ENCODE measurements at places on chromosomes 4 and X. TPM values are rescaled to one million over a fixed set of nuclear protein-coding genes. Genes with fewer than 3 reads are reported as not detected.

Gene ACE2
- total RNA-seq = 52.2 TPM

- no peak for DNase-seq
Observed at GRCh38 chr4:142365391-142365790, 480.7 kb downstream of the INPP4B start.

Gene CXCL8
- total RNA-seq = 1.8 TPM

DNA sequence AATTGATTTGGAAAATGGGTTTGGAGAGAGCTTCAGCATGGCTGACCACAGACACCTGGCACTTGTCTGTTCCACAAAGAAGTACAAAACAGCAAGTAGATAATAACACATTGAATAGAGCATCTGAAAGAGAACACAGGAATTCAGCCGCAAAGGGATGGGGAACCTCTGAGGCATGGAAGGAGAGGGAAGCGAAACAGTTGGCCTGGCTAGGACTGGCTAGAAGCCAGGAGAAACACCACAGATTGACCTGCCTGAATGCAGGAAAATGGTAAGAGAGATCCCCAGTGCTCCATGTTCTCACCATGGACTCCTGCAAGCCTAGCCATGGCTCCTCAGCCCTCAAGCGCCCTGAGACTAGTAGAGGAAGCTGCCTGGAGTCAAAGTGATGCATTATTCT lies 169.7 kb upstream of the SH3RF1 start:
- DNase-seq = no peak

DNA sequence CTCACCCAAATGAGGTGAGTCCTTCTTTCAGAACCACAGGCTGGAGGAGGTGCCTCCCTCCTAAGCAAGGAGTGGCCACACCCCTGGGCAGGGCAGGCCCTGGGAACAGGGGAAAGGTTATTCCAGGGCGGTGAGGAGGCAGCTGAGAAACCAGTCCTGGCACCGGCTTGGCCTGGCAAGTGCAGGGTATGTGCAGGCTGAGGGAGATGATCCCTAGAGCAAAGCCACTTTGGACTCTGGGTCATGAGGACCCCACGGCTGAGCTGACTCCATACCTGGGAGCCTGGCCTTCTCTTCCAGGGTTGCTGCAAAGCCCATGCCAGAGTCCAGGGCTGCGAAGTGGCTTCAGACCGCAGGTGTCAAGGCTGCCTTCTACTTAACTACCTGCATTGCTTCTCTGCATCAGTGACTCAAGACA lies 49.5 kb upstream of the HELT start:
- DNase-seq = peak; percentile 89

Gene FAM9B
- total RNA-seq = not detected

DNA sequence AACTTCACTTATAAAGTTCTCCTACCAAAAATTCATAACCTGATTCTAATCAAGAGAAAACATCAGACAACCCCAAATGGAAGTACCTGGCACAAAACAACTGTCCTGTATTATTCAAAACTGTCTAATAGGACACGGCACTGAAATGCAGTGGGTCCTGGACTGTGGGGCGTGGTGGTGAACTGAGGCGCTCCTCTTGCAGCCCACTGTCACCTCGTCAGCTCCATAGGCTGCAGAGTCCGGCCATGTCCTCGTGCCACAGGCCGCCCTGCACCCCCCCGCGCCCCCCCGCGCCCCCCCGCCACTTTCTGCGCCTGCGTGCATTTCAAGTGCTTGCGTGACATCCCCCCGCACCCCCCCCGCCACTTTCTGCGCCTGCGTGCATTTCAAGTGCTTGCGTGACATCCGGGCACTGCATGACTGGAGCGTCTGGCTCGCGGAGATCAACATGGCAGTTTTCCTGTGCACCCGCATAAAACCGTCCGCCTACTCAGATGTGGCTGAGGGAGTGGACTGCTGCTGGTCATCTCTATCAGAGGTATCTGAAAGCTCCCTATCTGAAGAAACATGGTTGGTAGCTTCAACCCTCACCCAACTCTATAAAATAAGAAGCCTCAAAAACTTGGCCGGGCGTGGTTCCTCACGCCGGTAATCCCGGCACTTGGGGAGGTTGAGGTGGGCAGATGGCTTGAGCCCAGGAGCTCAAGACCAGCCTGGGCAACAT lies 28.8 kb downstream of the ATXN3L start:
- DNase-seq = no peak

GRCh38 chr4:1249731-1250526 lies 999 bp upstream of the CTBP1 start:
- DNase-seq = no peak

Gene CRLF2
- 0.18 TPM for total RNA-seq

GRCh38 chrX:41589634-41590270 lies 99.0 kb upstream of the GPR34 start:
- DNase-seq = no peak

GRCh38 chrX:124234348-124234747 lies 98.1 kb upstream of the TEX13D start:
- no peak for DNase-seq

DNA sequence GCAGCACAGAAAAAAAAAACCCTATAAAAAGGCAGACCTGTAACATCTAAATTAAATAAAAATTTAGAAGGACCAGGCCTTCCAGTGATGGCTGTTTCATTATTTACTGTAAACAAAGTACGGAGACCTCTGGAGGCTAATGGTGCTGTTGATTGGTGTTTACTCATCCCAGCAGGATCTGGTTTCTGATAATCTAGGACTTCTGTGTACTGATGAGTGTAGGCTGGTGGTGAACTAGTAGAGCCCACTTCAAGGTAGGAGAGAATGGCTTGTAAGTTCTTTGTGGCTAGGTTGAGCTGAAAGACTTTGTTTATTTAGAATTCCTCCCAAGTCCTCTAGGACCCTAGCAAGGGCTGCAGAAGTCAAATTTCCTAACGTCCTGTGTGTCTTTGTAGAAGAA lies 398.1 kb upstream of the PITX2 start:
- DNase-seq = no peak

Gene TCEAL9
- total RNA-seq = 28.4 TPM

Gene ANK2
- total RNA-seq = 15.1 TPM

Gene DSPP
- not detected for total RNA-seq

GRCh38 chrX:7261672-7262332 lies 113.8 kb upstream of the PUDP start:
- DNase-seq = no peak

DNA sequence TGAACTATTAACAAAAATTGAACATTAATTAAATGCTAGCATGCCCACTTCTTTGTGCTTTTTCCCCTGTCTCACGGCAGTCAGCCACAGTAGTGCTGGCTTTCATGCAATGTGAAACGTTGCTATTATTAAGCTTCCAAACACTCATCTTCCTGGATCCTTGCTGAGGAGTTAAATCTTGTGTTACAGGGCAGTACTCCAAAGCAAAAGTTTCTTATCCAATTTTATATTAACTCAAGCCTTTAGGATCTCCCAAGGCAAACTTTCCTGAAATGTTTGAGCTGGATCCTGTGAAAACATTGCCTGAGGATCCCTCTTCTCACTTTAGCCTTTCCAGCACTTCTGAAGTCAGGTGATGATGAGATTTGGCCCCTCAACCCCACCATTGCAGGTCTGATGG lies 1454.8 kb downstream of the FSTL5 start:
- no peak for DNase-seq

Gene UGT2B17
- 647 TPM for total RNA-seq

DNA sequence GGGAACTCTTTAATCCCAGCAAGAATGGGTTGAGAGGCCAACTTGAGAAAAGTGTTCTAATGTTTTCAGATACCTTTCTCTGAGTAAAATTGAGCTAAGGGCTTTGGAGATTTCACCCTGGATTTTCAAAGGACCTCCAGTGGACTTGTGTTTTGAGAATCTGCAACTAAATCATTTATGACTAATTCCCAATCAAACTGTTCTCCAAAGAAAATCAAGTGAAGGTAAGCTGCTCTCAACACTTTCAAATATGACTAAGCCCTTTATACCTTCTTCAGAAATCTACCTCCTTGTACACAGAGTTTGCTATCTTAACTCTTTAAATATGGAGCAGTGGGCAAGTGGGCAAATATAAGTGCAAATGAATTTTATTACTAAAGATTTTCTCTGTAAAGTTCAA lies 392.9 kb downstream of the PDGFC start:
- DNase-seq = no peak

- DNase-seq = no peak
Observed at GRCh38 chrX:45888518-45888917, 656.7 kb downstream of the ZNF674 start.

- DNase-seq = no peak
Observed at GRCh38 chrX:93346309-93346708, 327.1 kb downstream of the NAP1L3 start.

Gene EPGN
- not detected for total RNA-seq

Gene BMX
- 3.1 TPM for total RNA-seq

GRCh38 chr4:100421361-100421978 lies 96.4 kb downstream of the EMCN start:
- no peak for DNase-seq

DNA sequence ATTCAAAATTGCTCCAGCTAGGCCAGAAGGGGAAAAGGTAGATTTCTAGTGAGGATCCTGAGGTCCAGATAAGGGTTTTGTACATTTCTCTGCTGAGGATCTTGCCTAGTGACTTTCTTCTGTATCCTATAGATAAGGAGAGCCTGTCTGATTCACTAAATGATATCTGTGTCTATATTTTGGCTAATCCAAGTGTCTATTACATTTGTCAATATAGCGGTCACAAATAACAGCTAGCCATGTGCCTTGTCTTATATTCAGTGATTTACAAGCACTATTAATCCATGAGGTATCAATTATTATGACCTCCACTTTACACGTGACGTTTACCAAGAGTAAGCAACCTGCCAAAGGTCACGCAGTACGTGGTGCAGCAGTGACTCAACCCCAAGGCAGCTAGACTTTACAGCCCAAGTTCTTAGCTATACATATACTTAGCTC lies 41.6 kb downstream of the TMEM165 start:
- no peak for DNase-seq

- DNase-seq = no peak
Observed at GRCh38 chr4:173153445-173153844, 15.2 kb upstream of the GALNT7 start.

DNA sequence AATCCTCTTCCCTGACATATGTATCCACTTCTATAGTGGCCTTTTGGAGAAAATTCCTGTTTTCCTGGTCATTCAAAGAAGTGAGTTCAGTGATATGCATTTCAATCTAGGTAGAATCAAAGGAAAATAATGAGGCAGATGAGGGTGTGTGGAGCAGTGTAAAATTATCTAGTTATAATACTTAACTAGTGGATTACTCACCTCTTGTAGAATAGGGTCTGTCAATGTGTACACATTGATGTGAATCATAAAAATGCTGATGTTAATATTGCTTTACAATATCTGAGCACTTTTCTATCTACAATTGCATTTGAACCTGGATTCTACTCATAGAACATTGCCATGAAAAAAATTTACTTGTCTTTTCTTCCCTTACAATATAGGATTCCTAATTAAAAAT lies 293.5 kb downstream of the GBA3 start:
- DNase-seq = no peak

DNA sequence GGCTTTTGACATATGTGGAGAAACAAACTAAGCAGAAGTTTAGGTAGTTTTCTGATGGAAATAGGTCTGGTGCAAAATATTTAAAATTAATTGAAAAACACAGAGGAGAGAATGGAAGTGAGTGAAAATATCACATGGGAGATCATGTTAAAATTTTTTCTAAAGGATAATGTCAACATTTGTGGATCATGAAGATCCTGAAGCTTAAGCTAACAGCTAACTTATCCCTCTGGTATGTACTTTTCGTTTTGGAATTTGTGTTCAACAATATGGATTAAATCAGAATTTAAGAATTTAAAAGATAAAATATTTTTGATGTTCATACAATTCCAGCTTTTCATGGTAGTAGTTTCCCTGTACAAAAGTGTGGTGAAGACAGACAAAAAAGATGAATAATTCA lies 572.8 kb upstream of the FAM241A start:
- no peak for DNase-seq

Gene KIT
- total RNA-seq = 4.1 TPM

DNA sequence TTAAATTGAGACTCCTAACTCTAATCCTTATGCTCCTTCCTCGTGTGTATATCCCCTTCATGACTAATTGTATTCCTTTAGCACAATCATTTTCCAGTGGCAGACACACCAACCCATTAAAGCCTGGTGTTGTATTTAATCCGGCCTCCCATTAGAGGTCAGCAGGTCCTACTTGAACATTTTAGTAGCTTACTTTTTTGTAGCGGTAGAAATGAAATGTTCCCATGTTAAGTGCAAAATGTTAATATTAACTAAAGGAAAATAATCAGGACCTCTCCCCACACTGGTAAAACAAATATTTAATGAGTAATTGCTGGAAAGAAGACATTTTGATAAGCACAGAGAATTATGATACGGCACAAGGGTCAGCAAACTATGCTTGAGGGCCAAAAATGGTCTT lies 3.4 kb downstream of the RAB33B start:
- DNase-seq = no peak

GRCh38 chrX:122739770-122740169 lies 444.3 kb upstream of the GRIA3 start:
- no peak for DNase-seq

- DNase-seq = no peak
Observed at GRCh38 chr4:90419124-90419711, 292.0 kb downstream of the CCSER1 start.

GRCh38 chr4:174037631-174038030 lies 245.8 kb downstream of the FBXO8 start:
- DNase-seq = no peak

DNA sequence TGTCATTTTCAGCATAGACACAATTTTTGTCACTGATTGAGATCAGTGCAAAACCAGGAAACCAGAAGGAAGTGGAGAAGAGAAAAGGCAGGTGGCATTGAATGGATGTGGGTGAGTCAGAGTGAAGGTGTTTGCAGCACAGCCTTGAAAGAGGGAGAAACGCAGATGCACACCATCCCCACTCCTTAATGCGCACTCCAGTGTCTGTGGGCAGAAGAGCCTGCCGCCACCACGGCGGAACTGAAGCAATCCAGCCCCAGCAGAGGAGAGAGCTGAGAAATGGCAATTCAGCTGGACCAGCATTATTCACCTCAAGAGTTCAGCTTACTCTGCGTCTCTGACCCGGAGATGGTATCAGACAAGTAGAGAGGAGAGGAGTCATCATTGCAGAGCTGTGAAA lies 393.1 kb upstream of the FRG1 start:
- no peak for DNase-seq

Gene ADH1B
- 174 TPM for total RNA-seq

- peak; percentile 24 for DNase-seq
Observed at GRCh38 chrX:56564164-56564885, 898 bp downstream of the UBQLN2 start.

DNA sequence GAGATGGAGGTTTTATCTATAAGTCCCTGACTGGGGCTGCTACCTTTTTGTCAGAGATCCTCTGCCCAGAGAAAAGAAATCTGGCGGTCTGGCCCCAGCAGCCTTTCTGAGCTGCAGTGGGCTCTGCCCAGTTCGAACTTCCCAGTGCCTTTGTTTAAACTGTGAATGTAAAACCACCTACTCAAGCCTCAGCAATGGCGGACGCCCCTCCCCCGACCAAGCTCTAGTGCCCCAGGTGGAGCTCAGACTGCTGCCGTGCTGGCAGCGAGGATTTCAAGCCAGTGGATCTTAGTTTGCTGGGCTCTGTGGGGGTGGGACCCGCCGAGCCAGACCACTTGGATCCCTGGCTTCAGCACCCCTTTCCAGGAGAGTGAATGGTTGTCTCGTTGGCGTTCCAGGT lies 121.8 kb downstream of the TSPAN5 start:
- DNase-seq = no peak

GRCh38 chrX:132119821-132120515 lies 7.9 kb downstream of the FRMD7 start:
- no peak for DNase-seq

GRCh38 chrX:24934279-24934678 lies 81.5 kb downstream of the ARX start:
- no peak for DNase-seq

Gene FGB
- total RNA-seq = not detected

- no peak for DNase-seq
Observed at GRCh38 chr4:66949419-66949818, 595.9 kb downstream of the CENPC start.

Data from left colon (tissue), 2 donors.